ENCODE measurements at places on chromosomes 4 and X. TPM values are rescaled to one million over a fixed set of nuclear protein-coding genes. Genes with fewer than 3 reads are reported as not detected.

The OPHN1 gene
- polyA plus RNA-seq: 2.4 TPM

The YTHDC1 gene
- 42.4 TPM for polyA plus RNA-seq

The RBMXL3 gene
- not detected for polyA plus RNA-seq

The AFP gene
- not detected for polyA plus RNA-seq

The CYLC1 gene
- polyA plus RNA-seq: not detected

The DNASE1L1 gene
- 7.5 TPM for polyA plus RNA-seq

The C4orf50 gene
- not detected for polyA plus RNA-seq

The HADH gene
- 62.2 TPM for polyA plus RNA-seq

The PRAF2 gene
- 15.8 TPM for polyA plus RNA-seq

The NPNT gene
- polyA plus RNA-seq: 20.4 TPM

The AGA gene
- polyA plus RNA-seq: 16.3 TPM

The IL13RA2 gene
- not detected for polyA plus RNA-seq

The CDX4 gene
- polyA plus RNA-seq: not detected

The FAM241A gene
- 1.2 TPM for polyA plus RNA-seq

The FAAH2 gene
- 37.6 TPM for polyA plus RNA-seq

The FMR1NB gene
- not detected for polyA plus RNA-seq

The CXCL8 gene
- polyA plus RNA-seq: 1.6 TPM

The DKK2 gene
- polyA plus RNA-seq: 0.03 TPM

The CHIC1 gene
- 3.6 TPM for polyA plus RNA-seq

The SSX4B gene
- not detected for polyA plus RNA-seq

The GPM6B gene
- polyA plus RNA-seq: 1.3 TPM

The CABS1 gene
- not detected for polyA plus RNA-seq

The SPANXB1 gene
- not detected for polyA plus RNA-seq

The GUCY1A1 gene
- 6.1 TPM for polyA plus RNA-seq

The VEGFD gene
- 7.6 TPM for polyA plus RNA-seq

The PCDH18 gene
- polyA plus RNA-seq: 11.7 TPM

The CNGA1 gene
- 0.45 TPM for polyA plus RNA-seq

The PF4V1 gene
- polyA plus RNA-seq: not detected

The SERPINA7 gene
- polyA plus RNA-seq: 0.17 TPM

The SYTL5 gene
- polyA plus RNA-seq: 0.33 TPM

The DDX60 gene
- 3.4 TPM for polyA plus RNA-seq
